ENCODE measurements at places on chromosomes 5 and 9.

- no peak for DNase-seq
Measured at GRCh38 chr9:114837923-114838322, 32.1 kb upstream of the TNFSF15 start.

GRCh38 chr9:130486103-130486502 lies 41.3 kb downstream of the ASS1 start:
- DNase-seq, result no peak

DNA sequence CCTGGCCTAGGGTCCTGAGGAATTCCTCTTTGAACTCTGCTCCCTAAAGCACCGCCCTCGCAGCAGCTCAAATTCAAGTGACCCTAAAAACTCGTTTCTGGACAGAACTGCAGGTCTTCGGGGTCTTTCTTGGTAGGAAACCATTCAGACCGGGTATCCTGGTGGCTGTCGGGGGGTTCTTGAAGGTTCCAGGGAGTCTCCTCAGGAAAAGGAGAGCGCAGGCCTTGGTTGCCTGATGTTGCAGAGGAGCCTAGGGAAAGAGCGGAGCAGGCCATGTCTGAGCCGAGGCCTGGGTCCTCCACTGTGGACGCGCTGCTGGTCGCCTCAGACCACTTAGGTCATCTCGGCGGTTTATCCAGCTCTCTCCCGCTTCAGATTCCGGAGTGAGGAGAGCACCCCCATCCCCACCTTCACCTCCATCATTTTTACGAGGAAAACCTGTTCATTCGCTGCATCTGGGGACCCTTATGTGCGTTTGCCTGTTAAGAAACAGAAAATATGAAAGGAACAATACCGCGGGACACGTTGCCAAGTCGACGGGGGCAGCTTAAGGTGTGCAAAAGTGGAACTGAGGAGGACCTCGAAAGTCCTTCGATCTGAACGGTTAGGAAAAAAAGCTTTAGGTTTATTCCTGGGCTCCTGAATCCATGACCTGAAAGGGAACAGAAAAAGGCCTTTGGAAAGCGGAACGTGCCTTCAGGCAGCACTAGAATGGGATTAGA lies 299.4 kb downstream of the PARP8 start:
- no peak for DNase-seq

GRCh38 chr5:136021016-136021405 lies 7.8 kb upstream of the TGFBI start:
- DNase-seq, result peak; percentile 13

GRCh38 chr9:91296354-91296753 lies 65.4 kb downstream of the AUH start:
- DNase-seq, result no peak

GRCh38 chr5:160628619-160628968 lies 206.9 kb downstream of the PTTG1 start:
- no peak for DNase-seq

Data from OCI-M1 (cell line).